ENCODE measurements at places on chromosomes 3 and 15.

GRCh38 chr3:157274644-157275137 is 114.7 kb upstream of the CCNL1 start:
- no peak for DNase-seq

- no peak for DNase-seq
Measured at GRCh38 chr3:106588739-106589138, 719.9 kb upstream of the CBLB start.

DNA sequence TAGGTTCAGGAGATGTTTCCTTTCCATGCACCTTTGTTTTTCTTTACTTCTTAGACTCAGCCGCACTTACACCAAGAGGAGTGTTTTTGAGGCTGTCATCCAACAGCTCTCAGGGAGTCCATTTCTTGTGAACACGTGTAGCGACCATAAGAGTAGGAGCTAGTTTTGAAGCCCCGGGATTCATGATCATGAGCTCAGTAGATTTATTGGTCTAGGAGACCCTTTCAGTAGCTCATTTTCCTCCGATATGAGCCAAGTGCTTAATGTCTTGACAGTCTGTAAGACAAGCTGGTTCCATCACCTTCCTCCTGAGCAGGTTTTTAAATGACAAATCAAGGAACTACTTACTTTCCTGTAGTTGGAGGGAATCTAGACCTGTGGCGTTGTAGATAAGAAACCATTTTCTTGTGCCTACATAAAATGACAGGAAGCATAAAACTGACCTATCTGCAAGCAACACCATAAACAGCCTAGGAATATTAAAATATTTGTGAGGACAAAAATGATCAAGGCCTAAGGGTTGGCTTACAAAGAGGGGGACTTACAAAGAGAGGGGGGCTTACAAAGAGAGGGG is 172.6 kb upstream of the BHLHE40 start:
- DNase-seq = no peak

DNA sequence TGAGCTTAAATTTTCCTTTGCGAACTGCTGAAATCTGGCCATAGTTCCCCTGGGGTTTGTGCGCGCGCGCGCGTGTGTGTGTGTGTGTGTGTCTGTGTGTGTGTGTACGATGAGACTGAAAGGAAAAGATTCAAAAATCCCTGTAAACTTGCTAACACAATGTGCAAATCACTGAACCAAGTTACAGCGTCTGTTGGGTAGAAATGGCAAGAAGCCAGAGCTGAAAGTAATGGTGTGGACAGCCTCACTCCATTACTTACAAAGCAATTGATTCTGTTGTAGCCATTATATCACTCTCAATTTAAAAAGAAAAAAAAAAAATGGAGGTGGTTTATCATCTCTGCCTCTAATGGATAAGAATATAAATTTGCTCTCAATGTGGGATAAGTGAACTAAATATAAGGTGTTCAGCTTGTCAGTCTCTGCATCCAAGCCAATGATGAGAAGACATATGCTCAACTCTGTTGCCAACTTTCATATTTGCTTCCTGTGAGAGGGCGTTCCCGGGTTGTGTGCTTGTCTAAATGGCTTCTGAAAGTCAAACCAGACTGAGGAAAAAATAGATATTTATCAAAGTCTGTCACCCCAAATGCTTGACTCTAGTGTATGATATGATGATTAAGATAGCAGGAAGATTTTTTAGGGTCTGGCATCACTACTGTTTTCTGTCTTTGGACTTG is 422.2 kb downstream of the ZNF385D start:
- DNase-seq = no peak

GRCh38 chr3:156478891-156479290 is 76.0 kb downstream of the SSR3 start:
- DNase-seq = no peak

DNA sequence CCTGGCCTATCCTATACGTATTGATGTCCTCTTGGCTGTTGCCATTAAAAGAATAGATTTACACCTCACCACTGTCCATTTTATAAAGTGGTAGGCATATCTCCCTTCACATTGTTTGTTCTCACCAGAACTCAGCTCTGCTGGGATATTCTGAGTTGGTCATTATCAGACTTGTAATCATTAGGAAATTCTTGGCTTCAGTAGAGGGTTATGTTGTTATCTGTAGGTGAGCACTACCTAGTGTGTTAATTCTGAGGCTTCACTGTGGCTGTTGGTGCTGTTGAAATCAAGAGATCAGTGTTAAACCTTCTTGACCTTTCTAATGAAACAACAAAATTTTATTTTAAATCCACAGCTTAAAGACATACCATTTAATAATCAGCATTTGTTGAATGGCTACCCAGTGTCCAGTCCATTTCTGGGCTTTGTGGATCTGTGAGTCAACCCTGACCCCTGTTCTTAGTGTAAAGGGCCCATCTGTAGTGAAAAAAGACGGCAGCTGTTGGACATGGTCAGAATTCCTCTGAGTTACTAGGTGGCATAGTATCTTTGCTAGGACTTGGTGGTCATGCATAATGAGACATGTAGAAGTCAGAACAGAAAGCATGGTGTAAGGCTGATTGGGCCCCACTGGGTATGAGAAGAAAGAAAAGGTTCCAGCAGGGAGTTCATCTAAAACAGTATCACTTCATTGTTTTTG is 32.9 kb upstream of the P4HTM start:
- no peak for DNase-seq

DNA sequence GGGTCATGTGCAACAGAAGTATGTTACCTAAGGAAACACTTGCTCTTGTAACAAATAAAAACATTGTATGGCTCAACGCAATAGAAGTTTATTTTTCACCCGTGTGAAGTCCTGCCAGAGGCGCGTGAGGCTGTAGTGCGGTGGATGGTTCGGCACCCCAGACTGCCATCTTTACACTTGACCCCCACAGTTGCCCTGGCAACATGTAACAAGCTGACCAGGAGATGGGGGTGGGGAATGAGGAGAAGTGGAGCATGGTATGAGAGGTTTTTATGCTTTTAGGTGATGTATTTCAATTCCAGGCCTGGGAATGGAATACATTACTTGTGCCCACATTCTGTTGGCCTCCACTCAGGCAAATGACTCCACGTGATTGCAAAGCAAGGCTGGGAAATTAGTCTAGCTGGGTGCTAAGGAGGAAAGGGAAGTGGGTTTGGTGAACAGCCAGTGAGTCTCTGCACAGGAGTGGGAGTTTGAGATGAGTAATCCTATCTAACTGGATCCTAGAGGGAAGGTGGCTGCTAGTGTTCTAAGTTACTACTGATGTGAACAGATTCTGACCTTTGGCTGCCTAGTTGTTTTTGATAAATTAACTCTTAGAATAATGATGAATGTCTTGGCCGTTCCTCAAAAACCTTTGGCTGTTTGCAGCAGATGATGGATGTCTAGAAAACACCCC is 33.8 kb upstream of the GREM1 start:
- no peak for DNase-seq

- DNase-seq = no peak
Measured at GRCh38 chr3:18446149-18446825, 21.1 kb upstream of the SATB1 start.

GRCh38 chr3:24730173-24730572 is 235.5 kb upstream of the THRB start:
- no peak for DNase-seq

GRCh38 chr3:156472150-156472549 is 82.8 kb downstream of the SSR3 start:
- DNase-seq = no peak

- no peak for DNase-seq
Measured at GRCh38 chr15:45259796-45260195, 7.8 kb downstream of the SLC28A2 start.

- DNase-seq = no peak
Measured at GRCh38 chr15:68420186-68420684, 11.7 kb downstream of the ITGA11 start.

DNA sequence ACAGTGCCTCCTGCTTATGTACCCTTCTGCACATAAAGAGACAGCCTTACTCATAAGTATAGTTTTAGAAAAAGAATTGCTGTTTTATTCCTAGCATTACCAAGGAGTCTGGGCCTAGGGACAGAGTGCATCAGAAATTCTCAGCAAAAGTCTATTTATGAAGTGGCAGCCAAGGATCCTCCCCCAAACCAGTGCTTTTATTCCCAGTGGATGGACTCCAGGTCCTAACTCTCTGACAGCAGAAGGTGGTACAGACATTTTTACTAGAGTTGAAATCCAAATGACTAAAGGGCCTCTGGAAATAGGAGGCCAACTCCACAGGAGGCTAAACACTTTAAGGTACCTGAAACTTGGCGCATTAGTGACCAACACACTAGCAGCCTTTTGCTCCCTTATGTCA is 407.2 kb upstream of the TPRG1 start:
- DNase-seq = no peak

DNA sequence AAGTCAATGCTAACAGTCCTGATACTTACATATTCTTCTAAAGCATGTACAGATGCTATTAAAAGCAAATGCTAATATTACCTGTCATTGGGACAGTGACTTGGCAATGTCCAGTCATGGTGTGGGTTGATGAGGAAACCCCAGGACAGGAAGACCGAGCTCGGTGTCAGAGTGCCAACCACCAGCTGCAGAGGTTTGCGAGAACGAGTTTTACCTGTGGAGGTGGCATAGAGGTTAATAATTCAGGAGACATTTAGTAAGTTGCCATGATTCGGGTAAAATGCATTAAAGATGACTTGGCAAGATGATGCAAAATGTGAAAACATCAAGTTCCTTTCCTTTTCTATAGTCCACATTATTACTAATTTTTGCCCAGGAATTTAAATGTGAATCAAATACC is 94.5 kb downstream of the ABI3BP start:
- no peak for DNase-seq

GRCh38 chr15:100972975-100973350 is 53.8 kb downstream of the LRRK1 start:
- no peak for DNase-seq
